ENCODE measurements at places on chromosomes 12 and 14. TPM values are rescaled to one million over a fixed set of nuclear protein-coding genes. Genes with fewer than 3 reads are reported as not detected.

OAS2 gene
- 383 TPM for total RNA-seq

SLC7A8 gene
- total RNA-seq: 0.91 TPM

PRKAG1 gene
- total RNA-seq: 58.9 TPM

PRIMA1 gene
- not detected for total RNA-seq

CLEC2B gene
- total RNA-seq: 55.1 TPM

TRIM9 gene
- total RNA-seq: 0.79 TPM

CLEC4E gene
- total RNA-seq: not detected

C12orf50 gene
- 0.18 TPM for total RNA-seq

NTN4 gene
- total RNA-seq: not detected

SPIC gene
- total RNA-seq: not detected

KRT1 gene
- not detected for total RNA-seq

NPAS3 gene
- not detected for total RNA-seq
